Activated naive CD4-positive, alpha-beta T cell treated with anti-CD3 and anti-CD28 coated beads, Interleukin-2, amount 10 ng/mL, durations not matched to agents 5 hours and 36 hours (primary cell): ENCODE measurements at places on chromosomes 1 and 21. TPM values are rescaled to one million over a fixed set of nuclear protein-coding genes. Genes with fewer than 3 reads are reported as not detected.

Gene TEX50
- total RNA-seq = not detected

Gene TP73
- total RNA-seq = 3.2 TPM

Gene C1orf115
- 1.8 TPM for total RNA-seq

Gene IL6R
- 10.9 TPM for total RNA-seq

Gene LENEP
- 0.63 TPM for total RNA-seq

Gene PCAT6
- total RNA-seq = 1.8 TPM

Gene RPL22
- 567 TPM for total RNA-seq

Gene DCLRE1B
- 11.0 TPM for total RNA-seq

Gene C1QTNF12
- 2.5 TPM for total RNA-seq

Gene SELP
- total RNA-seq = 0.19 TPM

Gene MANEAL
- total RNA-seq = 0.99 TPM
